Amygdala (tissue), 56 donors: ENCODE measurements at places on chromosomes 1 and 21.

DNA sequence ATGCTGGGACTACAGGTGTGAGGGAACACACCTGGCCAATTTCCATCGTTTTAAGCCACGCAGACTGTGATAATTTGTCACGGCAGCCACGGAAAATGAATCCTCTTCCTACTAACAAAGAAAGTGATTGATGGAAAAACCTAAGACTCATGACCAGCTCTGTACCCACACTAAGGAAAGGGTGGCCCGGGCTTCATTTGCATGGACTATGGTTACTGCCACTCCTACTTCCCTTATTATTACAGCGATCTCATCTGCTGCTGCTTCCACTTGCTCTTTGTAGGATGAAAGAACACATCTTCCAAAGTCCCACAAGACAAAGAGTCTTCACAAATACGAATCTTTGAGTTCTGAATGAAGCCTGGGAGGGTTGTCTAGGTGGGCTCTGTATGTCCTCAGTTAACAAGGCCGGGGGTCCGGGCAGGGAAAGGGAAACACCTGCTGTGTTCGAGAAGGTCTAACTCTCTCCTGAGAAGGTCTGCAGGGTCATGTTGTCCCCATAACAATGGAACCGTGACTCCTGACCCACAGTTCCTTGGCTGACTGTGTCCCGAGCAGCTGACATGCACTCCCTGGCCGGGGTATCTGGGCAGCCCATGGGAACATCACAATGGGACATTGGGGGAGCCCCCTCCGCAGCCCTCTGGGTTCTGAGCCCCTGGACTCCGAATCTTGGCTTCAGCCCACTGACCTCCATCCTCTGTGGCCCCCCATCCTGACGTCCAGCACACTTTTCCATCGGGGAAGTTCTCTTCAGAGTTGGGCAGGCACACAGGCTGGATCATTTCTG is 13.3 kb upstream of the TFF1 start:
- no peak for DNase-seq

DNA sequence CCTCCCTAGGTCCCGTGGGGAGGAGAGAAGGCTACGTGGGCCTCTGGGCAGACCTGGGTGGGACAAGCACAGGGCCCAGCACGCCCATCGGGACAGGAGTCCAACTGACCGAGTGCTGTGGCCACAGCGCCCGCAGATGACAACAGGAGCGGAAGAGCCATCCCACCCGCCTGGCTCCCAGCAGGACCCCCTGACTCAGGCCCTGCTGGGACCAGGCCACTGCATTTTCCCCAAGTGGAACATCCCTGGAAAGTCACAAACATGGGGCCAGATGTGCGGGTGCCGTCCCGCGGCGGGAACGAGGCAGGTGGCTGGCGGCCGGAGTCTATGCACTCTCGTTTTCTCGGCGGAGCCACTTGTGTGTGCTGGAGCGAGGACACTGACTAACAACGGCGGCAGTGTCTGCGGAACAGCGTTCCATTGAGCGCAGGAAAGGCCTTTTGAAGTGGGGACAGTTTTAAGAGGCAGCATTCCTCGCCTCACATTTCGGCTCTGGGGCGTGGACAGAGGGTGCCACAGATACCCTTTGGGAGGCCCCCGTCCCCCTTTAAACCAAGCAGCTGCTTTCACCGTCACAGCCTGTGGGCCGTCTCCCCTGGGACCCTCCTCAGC is 93.7 kb upstream of the ARHGEF16 start:
- no peak for DNase-seq

GRCh38 chr1:233082778-233083550 is 132.6 kb downstream of the NTPCR start:
- DNase-seq: no peak

DNA sequence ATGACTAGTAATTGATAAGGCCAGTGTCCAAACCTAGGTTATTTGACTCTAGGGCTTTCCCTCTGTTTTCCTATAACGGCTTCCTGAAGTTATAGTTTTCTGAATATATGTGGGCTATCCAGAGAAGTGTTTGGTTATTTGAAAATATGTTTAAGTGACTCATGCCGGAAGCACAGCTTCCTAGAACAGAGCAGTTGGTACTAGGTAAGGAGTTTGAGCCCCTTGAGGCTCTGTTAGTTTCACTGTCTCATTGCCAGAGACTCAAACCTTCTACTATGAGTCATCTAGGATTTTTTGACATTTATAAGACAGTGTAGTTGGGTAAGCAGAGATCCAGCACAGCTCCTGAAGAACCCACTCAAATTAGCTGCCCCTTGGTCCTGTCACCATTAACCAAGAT is 27.1 kb upstream of the LEPR start:
- no peak for DNase-seq

- DNase-seq: peak; percentile 23
Measured at GRCh38 chr1:67429011-67429527, 1.1 kb downstream of the SERBP1 start.

DNA sequence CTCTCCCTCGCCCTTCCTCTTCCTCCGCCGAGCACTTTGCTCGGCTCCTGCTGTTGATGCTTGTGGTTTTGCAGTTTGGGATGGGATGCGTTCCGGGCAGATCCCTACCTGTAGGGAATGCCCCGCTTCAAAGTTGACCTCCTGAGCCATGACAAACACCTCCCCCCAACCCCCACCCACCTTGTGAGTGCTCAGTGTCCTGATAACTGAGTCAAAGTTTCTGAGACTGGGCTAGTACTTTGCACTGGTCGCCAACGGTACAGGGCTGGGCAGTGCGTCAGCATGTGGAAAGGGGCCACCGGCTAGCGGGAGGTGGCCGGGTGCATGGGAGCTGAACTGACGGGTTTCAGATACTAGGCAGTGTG is 771 bp downstream of the RABGAP1L start:
- no peak for DNase-seq

DNA sequence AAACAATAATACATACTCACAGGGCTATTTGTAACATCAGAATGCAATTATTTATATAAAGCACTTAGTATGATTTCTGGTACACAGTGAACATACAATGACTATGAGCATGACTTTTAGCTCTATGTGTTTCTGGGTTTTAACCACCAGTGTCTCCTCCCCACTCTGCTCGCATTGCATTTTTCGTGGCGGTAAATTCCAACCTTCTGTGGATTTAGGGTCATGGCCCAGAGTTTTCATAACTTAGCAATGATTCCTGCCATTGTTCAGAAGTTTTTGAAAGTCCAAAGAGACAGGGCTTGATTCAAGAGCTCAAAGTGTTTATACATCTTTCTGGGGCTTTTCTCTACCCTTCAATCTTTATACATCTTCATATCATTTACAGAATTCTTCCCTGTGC is 191.3 kb downstream of the BACH1 start:
- DNase-seq: no peak

DNA sequence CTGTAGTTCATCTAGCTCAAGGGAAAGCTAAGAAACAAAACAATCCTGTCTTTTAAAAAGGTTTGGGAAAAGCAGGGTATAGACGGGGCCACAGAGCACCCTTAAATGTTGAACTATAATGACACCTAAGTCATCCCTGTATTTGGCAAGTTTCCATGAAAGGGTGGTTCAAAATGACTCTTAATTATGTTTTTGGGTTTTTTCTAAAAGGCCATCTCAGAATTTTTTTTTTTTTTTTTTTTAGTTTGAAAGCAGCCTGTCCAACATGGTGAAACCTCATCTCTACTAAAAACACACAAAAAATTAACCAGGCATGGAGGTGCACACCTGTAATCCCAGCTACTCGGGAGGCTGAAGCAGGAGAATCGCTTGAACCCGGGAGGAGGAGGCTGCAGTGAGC is 22.2 kb downstream of the TOMM20 start:
- DNase-seq: no peak
